ENCODE measurements at places on chromosomes 2 and 18.

GRCh38 chr18:79857082-79857671 is 59.4 kb downstream of the KCNG2 start:
- no peak for DNase-seq

DNA sequence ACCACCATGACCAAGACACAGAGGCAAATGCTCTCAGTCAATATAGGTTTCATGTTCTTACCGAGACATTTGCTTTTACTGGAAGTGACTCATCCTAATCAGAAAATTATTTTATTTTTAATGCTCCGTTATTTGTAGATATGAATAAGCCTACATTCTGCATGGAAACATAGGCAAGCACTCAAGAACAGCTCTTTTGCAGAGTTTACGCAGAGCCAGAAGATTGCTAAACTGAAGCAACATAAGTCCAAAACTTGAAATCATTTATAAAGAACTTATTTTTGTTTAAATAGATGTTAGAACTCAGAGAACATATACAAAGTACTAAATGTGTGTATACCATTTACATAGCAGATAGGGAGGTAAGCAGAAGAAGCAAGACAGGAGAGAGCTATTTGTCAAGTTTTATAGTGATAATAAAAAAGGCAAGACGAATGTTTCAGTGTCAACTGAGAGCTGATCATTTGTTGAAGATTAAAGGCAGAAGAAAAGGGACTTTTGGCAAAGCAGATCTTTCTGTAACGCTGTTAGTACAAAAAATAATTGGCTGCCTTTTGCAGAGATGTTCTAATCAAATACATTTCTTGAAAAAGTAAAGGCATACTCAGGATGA is 12.4 kb upstream of the PPP1R1C start:
- DNase-seq: no peak

DNA sequence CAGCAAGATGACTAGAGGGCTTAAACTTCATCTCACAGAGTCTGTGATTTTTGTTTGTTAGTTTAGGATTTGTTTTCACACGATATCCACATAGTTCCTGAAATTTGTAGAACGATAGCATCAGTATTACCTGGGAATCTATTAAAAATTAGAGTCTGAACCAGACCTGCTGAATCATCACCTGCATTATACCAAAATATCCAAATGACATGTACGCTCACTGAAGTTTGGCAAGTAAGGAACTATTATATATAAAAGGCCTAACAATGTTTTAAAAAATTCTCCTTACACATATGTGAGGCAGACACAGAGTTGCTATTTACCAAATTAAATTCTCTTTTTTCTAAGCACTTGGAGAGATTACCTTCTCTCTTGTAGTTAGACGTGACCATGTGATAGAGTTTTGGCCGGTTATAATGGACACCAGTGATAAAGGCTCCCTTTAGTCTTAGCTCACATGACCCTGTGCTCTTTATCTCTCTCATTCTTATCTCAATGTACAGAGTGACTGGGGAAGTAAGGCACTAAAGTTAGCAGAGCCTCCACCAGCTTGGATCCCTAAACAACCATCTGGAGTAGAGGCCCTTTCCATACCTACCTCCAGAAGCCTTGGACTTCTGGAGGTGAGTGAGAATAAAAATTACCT is 363.1 kb downstream of the DSC3 start:
- DNase-seq: no peak

DNA sequence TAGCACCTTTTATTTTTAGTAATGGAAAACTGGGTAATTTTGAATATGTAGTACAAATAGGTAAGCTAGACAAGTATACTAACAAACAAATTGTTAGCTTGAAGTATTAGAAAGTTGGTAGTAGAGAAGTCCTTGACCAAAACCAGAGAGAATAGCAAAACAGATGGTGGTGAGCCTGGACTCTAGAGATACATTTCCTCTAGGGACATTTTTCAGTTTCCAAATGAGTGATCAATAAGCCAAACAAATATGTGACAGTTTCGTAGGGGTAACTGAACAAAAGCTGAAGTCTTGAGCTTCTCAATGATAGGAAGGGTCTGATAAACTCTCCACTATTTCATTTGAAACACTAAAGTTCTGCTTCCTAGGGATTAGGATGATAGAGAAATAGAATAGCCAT is 692.0 kb upstream of the FAM98A start:
- no peak for DNase-seq

DNA sequence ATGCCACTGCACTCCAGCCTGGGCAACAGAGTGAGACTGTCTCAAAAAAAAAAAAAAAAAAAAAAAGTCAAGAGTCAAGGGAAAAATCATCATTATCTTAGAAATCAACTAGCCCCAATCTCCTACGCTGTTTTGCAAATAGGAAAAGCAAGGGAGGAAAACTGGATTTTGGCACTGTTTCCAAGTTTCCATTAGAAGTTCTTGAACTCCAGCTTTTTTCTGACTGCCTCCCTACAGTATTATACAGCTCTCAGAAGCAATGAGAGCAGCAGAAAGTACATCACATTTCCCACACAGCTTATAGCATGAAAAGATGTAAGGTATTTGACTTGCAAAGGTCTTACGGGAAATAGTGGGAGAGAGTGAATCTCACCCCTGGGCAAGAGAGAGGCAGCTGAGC is 127.8 kb downstream of the OSR1 start:
- no peak for DNase-seq

DNA sequence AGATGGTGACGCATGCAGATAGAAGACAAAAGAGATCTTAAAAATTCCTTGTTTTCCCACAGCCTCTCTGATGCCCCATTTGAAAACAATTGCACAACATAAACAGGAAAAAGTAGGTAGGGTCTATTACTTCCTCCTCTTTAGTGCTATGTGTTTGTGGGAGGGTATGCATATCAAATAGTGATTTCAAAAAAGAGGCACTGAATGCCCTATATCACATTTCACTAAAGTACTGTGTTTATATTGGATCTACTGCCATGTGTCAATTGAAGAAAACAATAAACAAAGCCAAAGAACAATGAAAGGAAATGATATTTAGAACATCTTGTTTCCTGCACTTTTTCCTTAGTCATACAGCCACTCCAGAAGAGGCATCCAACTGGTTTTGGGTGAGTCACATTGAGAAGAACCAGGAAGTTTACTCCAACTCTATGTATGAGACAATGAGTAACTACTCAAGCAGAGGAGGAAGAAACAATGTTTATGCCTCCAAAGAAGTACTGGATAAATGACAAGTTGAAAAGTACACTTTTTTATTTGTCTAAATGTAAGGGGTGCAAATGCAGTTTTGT is 583.6 kb downstream of the FBXO15 start:
- no peak for DNase-seq

- DNase-seq: peak; percentile 76
Measured at GRCh38 chr2:42906557-42907411, 114.4 kb upstream of the HAAO start.

- no peak for DNase-seq
Measured at GRCh38 chr18:55097456-55098170, 138.4 kb upstream of the CCDC68 start.
